ENCODE measurements at places on chromosomes 13 and 19. TPM values are rescaled to one million over a fixed set of nuclear protein-coding genes. Genes with fewer than 3 reads are reported as not detected.

DNA sequence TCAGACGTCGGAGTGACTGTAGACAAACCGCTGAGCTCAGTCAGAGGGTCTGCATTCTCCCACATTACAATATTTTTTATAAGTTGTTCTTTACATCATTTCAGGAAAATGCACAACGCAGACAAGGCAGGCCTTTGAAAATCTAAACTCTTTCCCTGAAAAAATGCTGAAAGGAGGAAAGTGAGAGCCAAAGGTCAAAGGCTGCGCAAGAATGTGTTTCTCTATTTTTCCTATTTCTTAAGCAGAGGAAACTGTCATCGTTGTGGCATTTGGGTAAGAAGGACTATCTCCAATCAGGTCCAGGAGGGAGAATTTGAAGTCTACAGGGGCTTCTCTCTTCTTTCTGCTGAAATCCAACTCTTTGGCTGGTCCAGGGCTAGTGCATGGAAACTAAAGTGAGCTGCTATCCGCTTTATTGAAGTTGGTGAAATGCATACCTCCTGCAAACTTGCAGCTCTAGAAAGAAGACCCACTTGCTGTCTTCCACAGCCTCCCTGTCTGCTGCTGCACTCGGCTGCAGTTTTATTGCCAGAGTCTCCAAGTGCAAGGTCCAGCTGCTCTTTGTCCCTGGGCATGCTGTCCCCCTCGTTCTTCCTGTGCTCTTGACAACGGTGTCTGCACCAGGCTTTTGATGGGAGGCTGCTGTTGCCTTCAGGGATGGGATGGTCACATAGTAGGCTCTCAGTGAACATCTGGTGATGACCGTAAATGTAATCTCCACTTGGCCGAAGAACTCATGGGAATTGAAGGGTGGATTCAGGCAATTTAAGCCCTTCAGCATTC, 31.2 kb downstream of the ZNF536 start:
- DNase-seq, result peak; percentile 25

- no peak for DNase-seq
Measured at GRCh38 chr13:95237310-95237870, 63.9 kb downstream of the ABCC4 start.

Gene DCUN1D2
- 18.6 TPM for total RNA-seq

GRCh38 chr19:37466798-37467607, at the start of gene ZNF569:
Gene ZNF569 (minus strand): TSS chr19:37467444. CDS start chr19:37444921, 22,523 bp downstream.
- DNase-seq, result peak; percentile 92

GRCh38 chr13:95614641-95615245, 29.8 kb downstream of the DZIP1 start:
- DNase-seq, result no peak

DNA sequence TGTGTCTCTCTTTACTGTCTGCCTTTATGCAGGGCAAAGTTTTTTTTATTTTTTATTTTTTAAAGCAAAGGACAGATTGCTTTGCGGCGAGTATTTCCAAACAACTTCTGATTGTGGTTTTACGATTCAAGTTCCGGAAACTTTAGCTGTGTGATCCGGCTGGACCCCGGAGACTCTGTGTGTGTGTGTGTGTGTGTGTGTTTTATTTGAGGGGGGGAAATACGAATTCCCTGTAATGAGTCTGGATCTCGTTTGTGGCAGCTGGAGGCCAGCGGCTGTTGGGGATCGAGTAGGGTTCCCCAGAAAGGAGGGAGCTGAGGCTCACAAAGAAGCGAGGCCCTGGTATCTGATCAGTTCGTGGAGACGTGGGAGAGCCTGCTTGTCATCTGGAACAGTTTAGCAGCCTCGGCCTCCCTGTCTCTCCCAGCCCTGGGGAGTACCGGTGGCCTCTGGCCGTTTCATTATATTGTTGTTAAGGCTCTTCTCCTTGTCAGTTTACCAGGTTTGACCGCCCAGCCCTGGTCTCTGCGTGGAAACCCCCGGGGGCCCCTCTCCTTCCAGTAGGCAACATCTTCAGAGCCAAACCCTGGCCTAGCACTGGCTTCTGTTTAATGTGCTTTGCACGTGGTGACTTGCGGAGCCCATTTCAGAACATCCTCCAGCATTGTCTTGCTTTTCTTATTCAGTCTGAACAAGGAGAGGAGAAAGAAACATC, 1.3 kb downstream of the FARP1 start:
- peak; percentile 67 for DNase-seq

Gene FPR1
- 9.5 TPM for total RNA-seq

DNA sequence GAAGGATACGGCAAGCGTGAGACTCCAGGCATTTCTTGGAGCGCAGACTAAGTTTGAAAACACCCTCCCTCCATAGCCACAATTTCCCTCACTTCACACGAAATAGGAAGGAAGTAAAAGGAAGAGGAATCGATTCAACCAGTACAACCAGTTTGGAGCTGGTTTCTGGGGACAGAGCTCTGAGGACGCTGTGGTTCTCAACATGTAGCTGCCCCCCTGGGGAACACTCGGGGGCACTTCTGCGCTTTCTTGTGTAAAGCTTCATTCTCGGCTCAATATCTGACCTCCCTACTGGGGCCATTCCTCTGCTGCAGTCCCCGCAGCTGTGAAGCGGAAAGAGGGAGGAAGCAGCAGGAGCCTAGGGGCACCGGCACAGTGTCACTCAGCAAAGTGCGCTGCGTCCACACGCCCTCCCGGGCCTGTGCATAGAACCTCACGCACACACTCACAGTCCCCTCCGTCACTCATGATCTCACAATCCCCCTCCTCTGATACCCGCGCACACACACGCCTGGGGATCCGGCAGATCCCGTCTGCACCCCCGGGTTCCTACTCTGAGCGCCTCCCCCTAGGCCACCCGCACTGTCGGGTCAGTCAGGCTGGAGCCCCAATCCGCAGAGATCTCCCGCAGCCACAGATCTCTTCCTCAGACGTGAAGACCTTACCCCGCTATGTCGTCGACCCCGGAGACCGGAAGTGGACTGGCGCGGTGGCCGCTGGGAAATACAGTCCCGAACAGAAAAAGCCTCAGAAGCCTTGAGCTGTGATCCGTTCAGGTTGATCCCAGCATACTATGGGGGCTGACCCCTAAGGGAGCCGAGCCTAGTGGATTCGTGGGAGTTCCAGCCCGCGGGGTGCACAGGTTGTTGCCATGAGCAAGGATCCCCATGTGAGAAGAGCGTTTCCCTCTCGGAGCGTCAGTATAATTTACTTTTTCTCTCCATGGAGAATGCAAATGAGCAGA, at the start of gene ZNF780A:
TSS of gene ZNF780A (minus strand) at position 703 of the 964 bp plus-strand sequence. CDS start 6,190 bp downstream, outside the sequence.
- DNase-seq, result peak; percentile 53

Gene ICAM3
- total RNA-seq, result 9.4 TPM

Gene PSG4
- total RNA-seq, result not detected
